NCI-H146 (cell line): ENCODE measurements at places on chromosomes 2 and 18.

- DNase-seq = no peak
Measured at GRCh38 chr18:31595121-31595771, 3.6 kb downstream of the TTR start.

- no peak for DNase-seq
Measured at GRCh38 chr2:2938481-2938880, 439.1 kb downstream of the EIPR1 start.

DNA sequence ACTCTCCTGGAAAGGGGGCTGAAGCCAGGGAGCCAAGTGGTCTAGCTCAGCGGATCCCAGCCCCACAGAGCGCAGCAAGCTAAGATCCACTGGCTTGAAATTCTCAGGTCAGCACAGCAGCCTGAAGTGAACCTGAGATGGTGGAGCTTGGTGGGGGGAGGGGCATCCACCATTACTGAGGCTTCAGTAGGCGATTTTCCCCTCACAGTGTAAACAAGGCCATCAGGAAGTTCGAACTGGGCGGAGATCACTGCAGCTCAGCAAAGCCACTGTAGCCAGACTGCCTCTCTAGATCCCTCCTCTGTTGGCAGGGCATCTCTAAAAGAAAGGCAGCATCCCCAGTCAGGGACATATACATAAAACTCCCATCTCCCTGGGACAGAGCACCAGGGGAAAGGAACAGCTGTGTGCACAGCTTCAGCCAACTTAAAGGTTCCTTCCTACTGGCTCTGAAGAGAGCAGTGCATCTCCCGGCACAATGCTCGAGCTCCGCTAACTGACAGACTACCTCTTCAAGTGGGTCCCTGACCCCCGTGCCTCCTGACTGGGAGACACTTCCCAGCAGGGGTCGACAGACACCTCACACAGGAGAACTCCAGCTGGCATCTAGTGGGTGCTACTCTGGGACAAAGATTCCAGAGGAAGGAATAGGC is 282.3 kb upstream of the EPC2 start:
- no peak for DNase-seq

GRCh38 chr18:50849419-50849821 is 29.5 kb upstream of the ME2 start:
- no peak for DNase-seq

GRCh38 chr2:192993059-192993458 is 798.3 kb upstream of the TMEFF2 start:
- DNase-seq = no peak
